ENCODE measurements at places on chromosomes 7 and 10. TPM values are rescaled to one million over a fixed set of nuclear protein-coding genes. Genes with fewer than 3 reads are reported as not detected.

DNA sequence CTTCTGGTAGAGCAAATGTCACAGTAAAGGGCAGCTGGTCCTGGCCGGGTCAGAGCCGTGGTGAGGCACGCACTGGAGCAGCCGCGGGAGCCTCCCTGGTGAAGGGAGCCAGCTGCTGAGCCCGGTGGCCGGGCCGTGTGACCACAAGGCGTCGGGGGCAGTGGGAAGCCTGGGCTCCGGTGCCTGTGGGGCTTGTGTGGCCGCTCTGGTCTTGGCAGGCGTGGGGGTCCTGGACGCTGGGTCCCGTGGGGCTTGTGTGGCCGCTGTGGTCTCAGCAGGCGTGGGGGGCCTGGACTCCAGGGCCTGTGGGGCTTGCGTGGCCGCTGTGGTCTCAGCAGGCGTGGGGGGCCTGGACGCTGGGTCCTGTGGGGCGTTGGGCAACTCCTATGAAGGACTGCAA lies 57.2 kb downstream of the NKX6-2 start:
- no peak for DNase-seq

DNA sequence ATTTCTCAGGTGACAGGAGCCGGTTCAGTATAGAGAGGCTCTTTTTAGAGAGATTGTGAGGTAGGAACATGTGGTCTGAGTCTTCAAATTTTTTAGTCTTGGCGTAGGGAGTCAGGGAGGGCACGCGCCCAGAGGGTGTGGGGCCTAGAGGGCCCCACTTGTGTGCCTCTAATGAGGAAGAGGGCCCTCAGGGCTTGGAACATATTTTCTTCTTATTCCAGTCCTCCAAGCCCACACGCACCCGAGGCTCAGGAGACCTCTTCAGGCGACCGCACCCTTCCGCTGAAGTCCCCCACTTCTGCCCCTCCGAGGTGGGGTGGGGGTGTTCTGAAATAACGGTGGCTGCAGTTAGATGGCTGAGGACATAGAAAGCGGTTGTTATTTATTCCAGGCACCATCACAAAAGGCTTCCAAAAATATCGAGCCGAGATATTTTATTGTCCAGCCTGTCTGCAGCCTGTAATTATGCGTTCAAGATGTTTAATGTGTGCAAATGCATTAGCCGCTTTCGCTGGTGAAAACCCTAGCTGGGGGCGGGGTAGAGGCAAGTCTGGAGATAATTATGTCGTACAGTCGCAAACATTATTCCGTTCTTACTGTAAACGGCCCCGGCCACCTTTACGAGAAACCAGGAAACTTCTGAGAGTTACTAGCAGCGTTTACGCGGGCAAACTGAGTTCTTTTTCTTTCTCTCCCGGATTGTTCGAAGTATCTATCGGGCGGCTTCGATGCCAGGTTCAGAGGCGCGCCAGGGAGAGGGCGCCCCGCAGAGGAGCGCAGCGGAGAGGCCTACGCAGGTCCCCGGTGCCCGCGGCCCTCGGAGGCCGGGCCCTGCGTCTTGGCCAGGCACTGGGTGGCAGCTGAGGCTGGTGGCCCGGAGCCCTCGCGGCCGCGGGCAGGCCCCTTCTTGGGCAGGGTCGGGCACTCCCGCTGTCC lies 12.9 kb upstream of the HOXA13 start:
- no peak for DNase-seq

DNA sequence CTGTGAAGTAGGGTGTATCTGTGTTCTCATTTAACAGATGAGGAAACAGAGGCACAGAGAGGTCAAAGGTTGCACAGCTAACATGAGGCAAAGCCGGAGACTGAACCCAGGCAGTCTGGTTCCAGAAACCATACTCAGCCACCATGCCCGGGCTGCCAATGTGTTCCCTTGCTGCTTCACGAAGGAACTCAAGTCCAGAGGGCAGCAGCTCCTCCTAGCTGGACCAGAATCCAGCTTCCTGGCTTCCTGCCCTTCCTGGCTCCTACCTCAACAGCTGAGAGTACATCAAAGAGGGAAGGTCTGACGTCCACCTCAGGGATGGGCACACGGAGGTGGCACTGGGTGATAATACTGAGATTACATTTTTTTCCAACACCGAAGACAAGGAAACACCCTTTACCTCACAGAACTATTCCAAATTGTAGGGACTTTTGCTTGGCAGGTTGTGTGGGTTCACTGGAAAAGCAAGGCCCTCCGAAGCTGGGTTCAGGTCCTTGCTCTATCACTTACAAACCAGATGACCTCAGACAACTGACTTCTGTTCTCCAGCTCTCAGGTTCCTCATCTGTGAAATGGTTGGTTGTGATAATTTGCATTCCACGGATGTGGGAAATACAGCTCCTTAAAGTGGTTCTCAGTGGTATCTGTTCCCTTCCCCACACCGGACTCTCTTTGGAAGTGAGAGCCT lies 154.1 kb upstream of the ZMIZ1 start:
- DNase-seq = no peak

DNA sequence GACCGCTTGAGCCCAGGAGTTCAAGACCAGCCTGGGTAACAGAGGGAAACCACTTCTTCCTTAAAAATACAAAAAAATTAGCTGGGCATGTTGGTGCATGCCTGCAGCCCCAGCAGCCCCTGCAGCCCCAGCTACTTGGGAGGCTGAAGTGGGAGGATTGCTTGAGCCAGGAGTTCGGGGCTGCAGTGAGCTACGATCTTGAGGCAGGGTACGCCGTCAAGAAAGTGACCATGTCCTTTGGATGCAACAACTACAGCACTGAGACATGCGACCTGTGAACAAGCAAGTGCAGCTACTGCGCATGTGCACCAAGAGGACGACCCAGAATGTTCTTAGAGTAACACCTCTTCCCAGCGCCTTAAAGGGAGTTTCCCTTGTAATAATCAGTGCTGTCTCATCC lies 66.6 kb upstream of the ZNF479 start:
- no peak for DNase-seq

DNA sequence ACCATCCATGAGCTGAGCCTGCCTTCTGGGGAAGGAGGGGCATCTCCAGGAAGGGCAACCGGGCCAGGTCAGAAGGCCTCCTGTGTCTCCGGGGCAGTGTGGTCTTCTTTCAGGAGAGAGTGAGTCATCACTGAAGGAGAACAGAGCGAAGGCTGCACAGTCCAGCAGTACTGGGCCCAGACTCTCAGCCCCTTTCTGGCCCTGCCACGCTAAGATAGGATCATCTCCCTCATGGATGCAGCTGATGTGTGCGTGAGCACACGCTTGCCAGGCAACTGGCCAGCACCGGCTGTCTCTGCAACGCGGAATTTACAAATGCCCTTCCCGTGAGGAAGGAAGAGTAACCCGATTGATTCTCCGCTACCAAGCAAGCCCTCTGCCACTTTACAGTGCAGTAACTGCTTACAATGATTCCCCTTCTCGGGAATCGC lies 328.2 kb downstream of the TNS3 start:
- no peak for DNase-seq

GRCh38 chr7:110647266-110647665 lies 443.7 kb upstream of the LRRN3 start:
- no peak for DNase-seq

DNA sequence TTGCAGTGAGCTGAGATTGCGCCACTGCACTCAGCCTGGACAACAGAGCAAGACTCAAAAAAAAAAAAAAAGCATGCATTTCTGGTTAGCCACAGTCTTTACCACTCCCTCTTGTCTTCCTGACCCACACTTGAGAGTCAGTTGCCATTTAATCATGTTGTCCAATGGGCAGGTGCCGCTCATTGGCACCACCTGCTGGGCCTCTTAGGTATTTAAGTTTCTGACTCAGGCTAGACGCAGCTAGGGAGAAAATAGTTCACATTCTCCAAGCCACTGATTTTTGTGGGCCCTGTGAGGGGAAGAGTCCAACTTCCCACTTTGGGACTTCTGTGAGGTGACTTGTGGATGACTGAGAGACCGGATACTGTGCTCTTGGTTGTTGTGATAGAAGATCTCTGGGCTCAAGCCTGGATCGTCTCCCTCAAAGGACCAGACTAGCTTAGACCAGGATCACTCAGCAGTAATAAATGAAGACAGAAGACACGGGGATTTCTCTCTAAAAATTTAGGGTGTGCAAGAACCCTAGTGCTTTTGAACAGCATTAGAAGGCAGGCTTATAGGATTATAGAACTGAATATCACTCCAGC lies 26.8 kb upstream of the SORCS3 start:
- peak; percentile 64 for DNase-seq

- DNase-seq = no peak
Observed at GRCh38 chr10:68684413-68684812, 36.6 kb upstream of the CCAR1 start.

DNA sequence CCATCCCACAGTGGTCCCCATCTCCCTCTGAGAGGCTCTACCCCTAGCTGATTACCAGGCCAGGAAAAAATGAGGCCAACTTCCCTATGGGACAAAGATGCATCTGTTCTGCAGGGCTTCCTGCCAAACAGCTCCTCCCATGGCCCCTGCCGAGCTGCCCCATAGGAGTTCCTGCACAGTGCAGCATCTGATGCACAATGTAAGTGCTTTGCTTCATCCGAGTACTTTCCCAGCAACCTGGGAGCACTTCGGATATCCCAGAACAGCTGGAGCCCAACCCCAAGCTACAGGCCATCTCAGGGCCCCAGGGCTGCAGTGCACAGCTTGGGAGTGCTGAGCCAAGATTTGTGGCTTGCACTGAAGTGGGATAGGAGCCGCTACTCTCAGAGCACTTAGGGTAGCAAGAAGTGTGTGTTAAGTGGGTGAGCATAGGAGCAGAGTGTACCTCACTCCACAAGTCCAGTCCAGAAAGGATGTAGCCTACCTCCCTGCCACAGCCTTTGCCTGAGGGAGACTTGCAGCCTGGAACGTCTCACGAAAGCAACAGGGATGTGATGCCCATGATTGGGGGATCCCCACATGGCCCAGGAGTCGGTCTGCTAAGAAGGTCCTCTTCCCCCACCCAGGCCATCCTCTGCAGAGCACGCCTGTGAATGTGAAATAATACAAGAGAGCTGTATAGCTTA lies 209.6 kb upstream of the VWC2 start:
- DNase-seq = no peak

- DNase-seq = no peak
Observed at GRCh38 chr10:36636879-36637278, 488.5 kb upstream of the ANKRD30A start.

DNA sequence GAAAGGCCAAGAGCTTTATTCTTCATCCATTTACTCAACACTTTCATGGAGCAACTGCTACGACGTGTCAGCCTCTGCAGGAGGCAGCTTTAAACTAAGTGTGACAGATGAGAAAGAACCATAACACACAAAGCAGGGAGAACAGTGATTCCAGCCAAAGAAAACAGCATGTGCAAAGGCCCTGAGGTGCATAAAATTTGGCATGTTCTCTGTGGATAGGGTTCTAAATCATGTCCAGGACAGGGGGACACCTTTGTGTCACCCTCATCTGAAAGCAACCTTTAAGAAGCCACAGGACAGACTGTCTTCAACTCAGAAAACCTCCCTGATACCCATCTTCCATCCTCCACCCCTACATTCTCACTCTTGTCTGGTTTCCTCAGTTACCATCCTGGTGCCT lies 116.6 kb downstream of the KCNMA1 start:
- DNase-seq = no peak

DNA sequence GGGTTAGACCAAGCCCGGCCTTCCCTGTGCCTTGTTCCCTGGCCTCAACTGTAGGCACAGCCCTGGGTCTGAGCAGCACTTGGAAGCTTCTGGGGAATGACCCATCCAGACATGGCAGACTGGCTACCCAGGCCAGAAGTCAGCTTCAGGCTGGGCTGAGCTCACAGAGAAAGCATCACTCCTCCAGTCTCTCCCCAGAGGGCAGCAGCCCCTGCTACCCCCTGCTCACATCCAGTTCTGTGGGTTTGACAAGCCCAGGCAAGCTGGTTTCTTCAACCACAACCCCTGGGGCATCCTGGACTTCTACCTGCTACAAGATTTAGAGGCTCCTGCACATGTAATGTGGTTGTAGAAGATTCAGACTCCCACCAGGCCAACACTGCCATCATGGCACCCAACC lies 9.0 kb downstream of the C10orf71 start:
- no peak for DNase-seq

- peak; percentile 89 for DNase-seq
Observed at GRCh38 chr10:17229967-17230682, 2.1 kb downstream of the VIM start.

GRCh38 chr10:97922022-97922758 lies 72.5 kb downstream of the GOLGA7B start:
- DNase-seq = no peak

GRCh38 chr10:104029521-104029860 lies 56.2 kb downstream of the COL17A1 start:
- no peak for DNase-seq

DNA sequence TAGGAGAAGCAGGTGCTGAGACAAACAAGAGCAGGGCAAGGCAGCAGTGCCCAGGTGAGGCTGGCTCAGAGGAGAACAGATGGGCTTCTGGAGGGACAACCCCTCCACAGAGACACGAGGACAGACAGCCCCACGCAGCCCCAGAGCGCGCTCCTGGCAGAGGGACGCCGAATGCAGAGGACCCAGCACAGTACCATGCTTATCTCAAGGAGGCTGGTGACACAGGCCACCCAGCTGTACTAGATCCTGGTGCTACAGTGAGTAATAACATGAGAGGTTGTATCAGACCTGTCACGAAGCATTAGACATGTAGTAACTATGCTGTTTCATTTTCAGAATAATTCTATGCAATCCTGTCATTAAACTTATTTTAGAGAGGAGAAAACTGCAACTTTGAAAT lies 60.4 kb upstream of the NCAPG2 start:
- no peak for DNase-seq

DNA sequence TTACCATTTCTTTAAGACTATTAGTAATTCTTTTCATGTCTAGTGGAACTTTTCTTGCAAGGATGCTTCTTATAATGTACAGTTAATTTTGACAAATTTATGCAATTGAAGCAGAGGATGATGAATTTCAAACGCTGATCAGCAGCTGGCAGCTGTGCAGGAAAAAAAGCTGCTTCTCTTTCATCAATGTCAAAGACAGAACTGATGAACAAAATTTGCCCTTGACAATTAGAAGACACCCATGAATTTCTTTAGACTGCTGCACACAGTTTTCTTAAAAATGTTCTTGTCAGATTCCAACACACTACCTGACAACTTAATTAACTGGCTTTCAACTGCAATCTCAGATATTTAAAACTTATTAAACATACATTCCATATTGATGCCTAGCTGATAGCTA lies 138.3 kb downstream of the SKAP2 start:
- DNase-seq = no peak

DNA sequence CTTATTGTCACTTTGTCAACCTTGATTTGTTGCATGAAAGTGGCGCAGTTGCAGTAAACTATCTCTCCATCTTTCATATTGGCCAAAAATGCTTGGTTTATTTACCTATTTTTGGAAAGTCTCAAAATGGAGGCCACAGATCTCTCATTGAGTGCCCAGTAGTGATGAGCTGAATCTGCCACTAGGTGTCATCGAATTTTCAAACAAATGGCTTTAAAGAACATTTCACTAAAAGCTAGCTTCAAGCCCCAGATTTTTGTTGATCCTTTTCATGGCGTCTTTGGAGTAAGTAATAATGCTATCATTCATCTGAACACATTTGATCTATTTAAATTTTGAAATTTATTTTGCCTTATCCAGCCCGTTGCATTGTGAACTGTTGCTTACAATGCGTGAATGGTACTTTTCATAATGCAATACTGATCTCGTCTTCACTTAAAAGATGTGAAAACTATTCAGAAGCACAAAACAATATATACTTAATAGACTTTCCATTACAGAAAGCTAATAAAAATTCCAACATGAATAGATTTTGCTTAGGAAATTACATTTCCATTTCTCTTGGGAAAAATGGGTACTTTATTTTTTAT lies 236.2 kb downstream of the DNAJB9 start:
- no peak for DNase-seq

TRIM50 gene
- not detected for total RNA-seq

MORN4 gene
- total RNA-seq = 6.0 TPM

CYP2C9 gene
- not detected for total RNA-seq

RAPGEF5 gene
- total RNA-seq = 0.53 TPM

GJD4 gene
- total RNA-seq = not detected

MCM10 gene
- 64.6 TPM for total RNA-seq

GOLGA7B gene
- total RNA-seq = 0.41 TPM

FEZF1 gene
- not detected for total RNA-seq

Data from activated naive CD4-positive, alpha-beta T cell treated with anti-CD3 and anti-CD28 coated beads, Interleukin-2, amount 50 U/mL, for 72 hours (primary cell).